Mesothelial cell of epicardium (in vitro differentiated cells): ENCODE measurements at places on chromosomes 4 and X. TPM values are rescaled to one million over a fixed set of nuclear protein-coding genes. Genes with fewer than 3 reads are reported as not detected.

DNA sequence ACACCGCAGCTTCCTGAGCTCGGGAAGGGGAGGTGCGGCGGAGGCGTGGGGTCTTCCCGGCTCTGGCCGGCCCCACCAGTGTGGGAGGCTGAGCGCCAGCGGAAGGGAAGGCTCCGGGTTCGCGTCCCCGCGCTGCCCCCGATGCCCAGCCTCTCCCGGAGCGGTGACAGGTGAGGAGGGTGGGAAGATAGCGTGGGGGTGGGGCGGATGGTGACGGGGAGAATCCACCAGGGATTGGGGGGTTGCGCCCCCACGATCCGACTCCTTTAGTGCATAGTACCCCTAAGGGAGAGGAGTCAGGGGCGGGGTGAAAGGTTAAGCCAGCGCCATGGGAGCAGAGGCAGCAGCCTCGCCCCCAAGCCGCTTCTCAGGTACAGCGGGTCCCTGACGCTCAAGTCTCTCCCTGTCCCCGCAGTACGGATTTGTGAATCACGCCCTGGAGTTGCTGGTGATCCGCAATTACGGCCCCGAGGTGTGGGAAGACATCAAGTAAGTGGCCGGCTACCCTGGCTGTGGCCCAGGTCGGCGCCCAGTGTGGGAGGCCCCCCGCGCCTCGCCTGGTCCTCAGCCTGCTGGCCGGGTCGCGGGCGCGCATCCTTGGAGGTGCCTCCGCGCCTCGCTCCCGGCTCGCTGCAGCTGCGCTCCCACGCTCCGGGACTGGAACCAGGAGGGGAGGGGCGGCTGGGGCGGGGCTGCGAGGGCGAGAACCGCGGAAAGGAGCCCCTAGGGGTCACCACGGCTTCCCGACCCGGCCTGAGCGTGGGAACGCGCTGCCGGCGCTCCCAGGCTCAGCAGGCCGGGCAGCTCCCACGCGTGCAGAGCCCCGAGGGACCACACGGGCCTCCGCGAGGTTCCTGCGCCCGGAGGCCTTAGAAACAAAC lies 791 bp downstream of the GUCY1B1 start:
- DNase-seq, result peak; percentile 59
- H3K4me1 ChIP-seq, result peaks cover 31% of the 10 kb centered on the region
- H3K27ac ChIP-seq, result no peak overlapping the region
- peak overlapping the region; percentile 73 for H3K4me3 ChIP-seq
- H3K36me3 ChIP-seq, result peaks cover under 1% of the 10 kb centered on the region

GRCh38 chrX:40644821-40645358 lies 2.5 kb downstream of the CXorf38 start:
- H3K4me1 ChIP-seq, result peaks cover 19% of the 10 kb centered on the region
- peak overlapping the region; percentile 73 for H3K27ac ChIP-seq
- no peaks in the 10 kb centered on the region for H3K27me3 ChIP-seq
- no peak for DNase-seq

Gene RAB41
- total RNA-seq, result not detected in 3 replicates

Gene HNRNPH2
- total RNA-seq, result 60.8 to 63.0 TPM (median 61.6 TPM) in 3 replicates

DNA sequence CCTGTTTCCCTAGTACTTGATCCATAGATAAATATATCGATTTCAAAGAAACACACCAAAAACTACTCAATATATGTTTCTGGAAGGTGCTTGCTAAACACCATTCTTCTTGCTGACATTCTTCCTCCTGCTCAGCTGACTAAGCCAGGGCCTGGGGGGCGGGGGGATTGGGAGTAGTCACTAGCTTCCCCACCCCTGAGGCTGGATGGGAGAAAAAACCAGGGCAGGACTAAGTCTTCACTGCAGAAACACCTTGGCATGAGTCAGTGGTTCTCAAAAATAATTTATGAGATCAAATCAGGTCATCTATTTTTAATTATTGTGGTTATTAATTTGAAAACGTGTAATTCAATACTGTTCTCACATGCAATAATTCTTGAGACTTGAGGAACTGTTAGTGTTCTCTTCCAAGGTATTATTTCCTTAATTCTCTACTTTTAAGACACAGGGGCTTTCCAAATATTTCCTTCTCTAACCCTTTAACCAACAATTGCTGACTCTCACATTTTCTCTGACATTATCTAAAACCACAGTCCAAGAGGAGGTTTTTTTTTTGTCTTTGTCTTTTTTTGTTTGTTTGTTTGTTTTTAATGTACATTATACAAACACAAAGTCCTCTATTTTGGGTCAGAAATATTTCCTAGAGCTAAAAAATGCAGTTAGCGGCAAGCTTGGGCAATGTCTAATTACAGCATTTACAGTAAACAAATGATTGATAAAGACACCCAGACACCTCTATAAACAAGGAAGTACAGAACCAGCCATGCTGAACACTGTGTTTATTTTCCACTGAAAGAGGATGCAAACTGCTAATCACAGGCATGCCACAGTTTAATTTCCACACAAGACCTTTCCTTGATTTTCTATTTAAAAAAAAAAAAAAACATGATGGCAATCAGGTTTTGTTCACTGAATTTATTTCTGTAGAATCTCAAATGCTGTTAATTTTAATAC lies 120.3 kb upstream of the USP9X start:
- no peak overlapping the region for H3K4me3 ChIP-seq
- H3K4me1 ChIP-seq, result peaks cover 3% of the 10 kb centered on the region
- no peaks in the 10 kb centered on the region for H3K27me3 ChIP-seq
- H3K27ac ChIP-seq, result no peak overlapping the region
- peaks cover 3% of the 10 kb centered on the region for H3K36me3 ChIP-seq

Gene GYPE
- not detected in 3 replicates for total RNA-seq

DNA sequence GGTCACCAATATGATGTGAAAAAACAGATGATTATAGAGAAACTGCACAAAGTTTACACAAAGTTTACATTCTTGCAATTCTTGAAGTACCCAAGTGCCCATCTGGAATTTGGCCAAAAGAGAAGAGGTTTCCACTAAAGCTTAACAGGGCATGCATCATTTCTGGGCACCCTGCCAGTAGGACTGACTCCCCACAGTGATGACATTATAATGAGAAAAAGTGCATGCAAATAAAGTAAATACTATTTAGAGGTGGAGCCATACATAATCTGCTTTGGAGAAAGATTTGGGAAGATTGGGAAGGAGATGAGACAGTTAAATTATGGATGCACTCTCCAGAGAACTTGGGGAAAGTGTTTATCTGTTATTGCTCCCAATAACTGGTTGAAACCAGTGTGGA lies 93.7 kb upstream of the TRPC3 start:
- DNase-seq, result no peak
- no peak overlapping the region for H3K27ac ChIP-seq
- H3K36me3 ChIP-seq, result no peaks in the 10 kb centered on the region
- peaks cover 4% of the 10 kb centered on the region for H3K4me1 ChIP-seq
- no peak overlapping the region for H3K4me3 ChIP-seq
- peaks cover 4% of the 10 kb centered on the region for H3K27me3 ChIP-seq

- H3K27ac ChIP-seq, result no peak overlapping the region
- no peak for DNase-seq
- H3K4me3 ChIP-seq, result no peak overlapping the region
- no peaks in the 10 kb centered on the region for H3K36me3 ChIP-seq
- H3K4me1 ChIP-seq, result no peaks in the 10 kb centered on the region
Observed at GRCh38 chr4:75325318-75325979, 188.8 kb downstream of the RCHY1 start.
